ENCODE measurements at places on chromosomes 3 and 15. TPM values are rescaled to one million over a fixed set of nuclear protein-coding genes. Genes with fewer than 3 reads are reported as not detected.

Gene TTLL3
- 51.4 TPM for total RNA-seq

Gene LIPC
- total RNA-seq, result not detected

Gene PARL
- 57.8 TPM for total RNA-seq

Gene TUSC7
- total RNA-seq, result not detected

Gene LYZL4
- not detected for total RNA-seq

DNA sequence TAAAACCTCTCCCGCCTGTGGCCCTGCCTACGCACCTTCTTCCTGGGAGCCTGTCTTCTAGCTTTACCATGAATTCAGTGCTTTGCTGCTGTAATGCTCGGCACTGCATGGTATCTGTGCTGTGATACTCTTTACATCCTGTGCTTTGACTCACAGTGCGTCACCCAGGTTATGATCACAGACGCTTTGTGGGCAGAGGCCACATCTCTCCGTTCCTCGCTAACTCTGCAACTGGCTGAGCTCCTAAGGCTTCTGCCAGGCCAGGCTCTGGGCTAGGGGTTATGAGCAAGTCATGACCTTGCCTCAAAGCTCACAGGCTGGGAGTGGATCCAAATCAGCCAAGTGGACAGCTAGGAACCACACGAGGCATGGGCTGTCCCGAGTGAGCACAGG is 23.2 kb downstream of the SPTBN5 start:
- no peak for DNase-seq

DNA sequence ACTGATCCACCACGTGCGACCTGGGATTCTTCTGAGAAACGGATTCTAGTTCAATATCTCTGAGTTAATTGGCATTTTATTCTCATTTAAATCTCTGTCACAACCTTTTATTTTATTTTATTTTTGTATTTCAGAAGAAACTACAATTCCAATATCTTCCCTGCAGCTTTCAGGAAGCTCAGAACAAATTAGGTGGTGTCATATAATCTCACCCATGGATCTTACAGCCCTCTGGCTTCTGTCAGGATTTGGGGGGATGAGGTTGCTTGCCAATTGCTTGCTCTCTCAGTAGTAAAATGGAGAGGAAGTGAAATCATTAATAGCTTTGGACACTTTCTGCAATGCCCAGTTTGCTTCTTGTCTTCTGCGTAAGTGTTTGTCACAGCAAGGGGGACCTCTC is 205.4 kb downstream of the TLE3 start:
- DNase-seq, result no peak

GRCh38 chr3:106381286-106381938 is 512.6 kb upstream of the CBLB start:
- no peak for DNase-seq

- DNase-seq, result no peak
Observed at GRCh38 chr3:119891944-119892721, 110.2 kb downstream of the NR1I2 start.

- DNase-seq, result no peak
Observed at GRCh38 chr3:170725285-170725731, 139.4 kb upstream of the SLC7A14 start.

Data from activated B cell treated with CpG ODN at 0.5 μM for 24 hours (primary cell).